ENCODE measurements at places on chromosomes 16 and 17.

GRCh38 chr16:56830669-56831068 lies 34.3 kb upstream of the SLC12A3 start:
- DNase-seq = no peak

- DNase-seq = no peak
Observed at GRCh38 chr16:50332599-50332998, 36.2 kb downstream of the BRD7 start.

GRCh38 chr16:73601911-73602310 lies 554.0 kb upstream of the ZFHX3 start:
- DNase-seq = no peak

DNA sequence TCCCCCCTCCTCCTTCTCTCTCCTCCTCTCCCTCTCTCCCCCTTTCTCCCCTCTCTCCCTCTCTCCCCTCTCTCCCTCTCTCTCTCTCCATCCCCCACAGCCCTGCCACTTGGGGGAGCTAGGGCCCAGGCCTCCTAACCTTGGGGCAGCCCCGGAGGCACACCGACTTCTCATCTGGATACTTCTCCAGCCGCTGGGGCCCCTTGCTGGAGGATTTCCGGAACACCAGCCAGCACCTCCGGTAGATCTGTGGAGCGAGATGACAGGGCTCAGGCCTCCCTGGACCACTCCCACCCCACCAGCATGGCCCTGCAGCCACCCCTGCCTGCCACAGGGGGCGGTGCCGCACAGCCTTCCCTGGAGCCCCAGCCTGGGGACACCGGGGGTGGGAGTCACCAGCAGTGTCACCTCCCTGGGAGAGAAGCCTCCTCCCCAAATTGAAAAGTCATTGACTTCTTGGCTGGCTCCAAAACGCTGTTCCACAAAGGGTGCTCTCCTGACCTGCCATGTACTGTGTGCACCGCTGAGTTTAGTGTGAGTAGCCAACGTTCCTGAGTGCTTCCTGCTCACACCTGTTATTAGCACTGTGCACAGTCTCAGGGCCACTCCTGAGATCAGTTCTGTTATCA lies 10.5 kb downstream of the DOK4 start:
- no peak for DNase-seq

DNA sequence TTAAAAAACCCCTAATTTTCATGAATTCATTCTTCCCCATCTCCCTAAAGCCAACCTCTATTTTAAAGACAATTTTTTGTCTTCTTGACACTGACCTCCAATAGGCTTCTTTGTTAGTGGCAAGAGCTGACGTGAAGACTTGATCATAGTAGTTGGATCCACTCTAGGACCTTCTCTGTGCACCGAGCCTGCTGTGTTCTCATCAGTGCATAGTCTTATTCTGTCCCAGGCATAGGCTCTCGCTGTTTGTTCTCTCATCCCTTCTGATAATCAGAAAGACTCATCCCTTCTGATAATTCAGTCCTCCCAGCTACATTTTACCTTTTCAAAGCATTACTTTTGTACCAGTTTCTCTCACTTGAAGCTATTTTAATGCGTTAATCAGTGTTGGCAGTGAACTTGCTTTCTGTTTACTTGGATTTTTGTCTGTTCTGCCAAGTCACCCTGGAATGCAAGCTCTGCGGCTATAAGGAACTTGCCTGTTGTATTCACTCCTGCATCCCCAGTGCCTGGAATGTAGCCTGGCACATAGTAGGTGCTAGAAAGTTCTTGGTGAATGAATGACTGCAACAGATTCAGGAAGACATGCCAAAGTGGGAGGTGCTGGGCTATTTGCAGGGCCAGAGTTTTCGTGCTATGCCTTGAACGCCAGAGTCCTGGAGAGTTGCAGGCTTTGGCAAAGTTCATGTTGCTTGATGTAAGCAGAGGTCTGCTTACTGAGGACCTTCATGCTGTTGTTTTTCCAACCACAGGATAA lies 147.6 kb upstream of the MPHOSPH6 start:
- no peak for DNase-seq

DNA sequence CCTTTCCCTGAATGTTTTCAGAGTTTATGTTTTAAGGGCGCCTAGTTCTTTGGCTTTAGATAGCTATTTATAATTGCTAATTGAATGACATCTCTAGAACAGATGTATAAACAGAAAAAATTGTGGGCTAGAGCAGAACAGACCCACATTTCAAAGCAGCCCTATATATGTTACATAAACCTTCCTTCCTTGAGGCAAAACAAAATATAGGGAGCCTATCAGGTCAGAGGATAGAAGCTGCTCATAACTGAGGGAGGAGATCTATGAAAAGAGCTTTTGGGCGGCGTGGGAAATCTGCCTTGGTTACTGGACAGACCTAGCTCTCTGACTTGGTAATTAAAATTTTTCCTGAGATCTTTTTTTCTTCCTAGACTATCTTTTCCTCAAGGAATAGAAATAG lies 68.4 kb downstream of the SPAG9 start:
- no peak for DNase-seq

DNA sequence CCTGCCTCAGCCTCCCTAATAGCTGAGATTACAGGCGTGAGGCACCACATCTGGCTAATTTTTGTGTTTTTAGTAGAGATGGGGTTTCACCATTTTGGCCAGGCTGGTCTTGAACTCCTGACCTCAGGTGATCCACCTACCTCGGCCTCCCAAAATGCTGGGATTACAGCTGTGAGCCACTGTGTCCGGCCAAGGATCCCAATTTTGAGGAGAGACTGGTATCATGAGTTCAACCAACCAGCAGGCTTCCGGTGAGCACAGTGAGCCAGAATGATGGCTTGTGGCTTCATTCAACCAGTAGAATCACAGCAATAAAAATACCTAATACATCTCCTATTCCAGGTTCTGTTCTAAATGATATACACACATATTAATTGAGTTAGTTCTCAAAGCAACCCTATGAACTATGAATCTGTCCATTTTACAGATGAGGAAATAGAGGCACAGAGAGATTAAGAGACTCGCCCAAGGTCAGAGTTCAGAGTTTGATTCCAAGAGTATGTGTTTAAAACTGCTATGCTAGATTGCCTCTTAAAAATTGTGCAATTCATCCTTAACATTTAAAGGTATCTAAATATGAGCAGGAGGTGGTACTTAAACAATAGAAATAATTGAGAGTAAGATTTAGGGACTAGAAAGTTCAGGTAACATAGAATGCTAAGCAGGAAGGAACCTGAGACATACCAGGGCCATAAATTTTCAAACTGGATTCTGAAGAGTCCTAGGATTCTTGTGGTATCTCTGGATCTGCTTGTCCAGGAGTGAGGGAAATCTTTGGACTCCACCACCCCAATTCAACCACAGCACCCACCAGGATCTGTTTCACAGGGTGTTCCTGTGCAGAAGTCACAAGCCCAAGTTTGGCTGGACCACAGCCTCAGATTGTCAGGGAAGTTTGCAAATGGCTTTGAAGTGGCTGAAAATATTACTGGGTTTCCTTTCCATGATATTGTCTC lies 25.1 kb downstream of the CCDC42 start:
- DNase-seq = no peak

DNA sequence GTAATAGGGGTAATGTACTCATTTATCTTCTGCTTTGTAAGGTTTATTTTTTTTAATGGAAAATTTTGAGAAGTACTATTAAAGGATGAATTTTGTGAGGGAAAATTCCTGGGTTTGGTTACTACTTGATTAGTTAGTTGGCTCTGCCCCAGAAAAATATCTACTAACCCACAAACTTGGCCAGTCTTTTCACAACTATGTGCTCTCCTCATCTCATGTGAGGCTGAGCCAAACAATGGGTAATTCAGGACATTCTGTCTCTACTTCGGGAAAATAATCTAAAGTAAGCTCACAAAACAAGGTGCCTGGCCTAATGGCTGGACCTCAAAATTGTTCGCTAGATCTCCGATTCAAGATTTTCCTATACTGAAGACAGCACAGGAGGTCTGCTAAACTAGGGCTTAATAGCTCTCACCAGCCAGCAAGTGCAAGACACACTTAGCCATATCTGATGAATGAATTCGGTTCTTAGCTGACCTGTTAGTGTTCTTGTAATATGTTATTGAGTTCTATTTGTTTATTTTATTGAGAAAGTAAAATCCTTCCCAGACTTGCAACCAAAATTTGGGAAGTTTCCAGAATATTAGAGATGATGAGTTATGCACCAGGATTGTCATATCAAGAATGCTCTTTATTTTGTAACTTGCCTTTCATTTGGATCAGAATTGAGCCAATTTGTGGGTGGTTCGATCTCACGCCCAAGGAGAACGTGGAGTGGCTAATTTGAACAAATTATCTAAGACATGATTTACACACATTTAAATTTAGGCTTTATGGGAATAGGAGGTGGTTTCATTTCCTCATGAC lies 5.7 kb downstream of the KCNJ16 start:
- no peak for DNase-seq

Measured in right forelimb (tissue), 1 donor.